ENCODE measurements at places on chromosomes 2 and 18.

DNA sequence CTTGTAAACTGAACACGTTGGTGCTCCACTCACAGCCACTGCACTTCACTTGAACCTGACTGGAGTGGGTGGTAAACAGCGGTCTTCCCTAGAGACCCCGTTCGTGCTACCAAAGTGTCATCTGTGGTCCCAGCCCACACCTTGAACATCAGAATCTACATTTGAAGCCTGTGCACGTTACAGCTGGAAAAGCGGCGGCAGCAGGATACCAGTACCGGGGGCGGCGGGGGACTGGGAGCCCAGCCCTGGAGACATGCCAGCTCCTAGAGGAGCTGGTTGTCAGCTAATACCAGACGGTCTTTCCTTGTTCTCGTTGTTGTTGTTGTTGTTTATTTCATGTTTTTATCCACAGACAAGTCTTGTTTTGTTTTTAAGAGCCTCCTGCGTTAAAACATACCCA is 156.7 kb downstream of the WDSUB1 start:
- DNase-seq = no peak

DNA sequence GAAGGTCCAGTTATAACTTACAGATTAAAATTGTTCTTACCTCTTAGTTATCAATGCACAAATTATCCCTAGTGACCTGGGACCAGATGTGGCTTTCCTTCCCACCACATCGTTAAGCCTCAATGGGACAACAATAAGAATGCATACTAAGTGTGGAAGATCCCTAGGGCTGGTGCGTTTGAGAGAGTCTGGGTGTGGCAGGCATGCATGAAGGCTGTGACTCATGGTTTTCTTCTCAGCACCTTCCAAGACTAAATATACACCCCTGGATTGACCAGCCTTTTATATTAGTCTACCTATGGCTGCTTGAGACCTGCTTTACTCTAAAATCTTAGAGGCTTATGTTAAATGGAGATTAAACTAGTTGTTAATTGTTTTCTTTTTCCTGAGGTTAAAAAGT is 261.7 kb upstream of the SLC14A2 start:
- no peak for DNase-seq

GRCh38 chr18:48988508-48989303 is 37.9 kb upstream of the SMAD7 start:
- DNase-seq = no peak

- DNase-seq = no peak
Observed at GRCh38 chr2:73933194-73933593, 6.5 kb downstream of the DGUOK start.

- no peak for DNase-seq
Observed at GRCh38 chr2:158211502-158211901, 109.8 kb downstream of the UPP2 start.

DNA sequence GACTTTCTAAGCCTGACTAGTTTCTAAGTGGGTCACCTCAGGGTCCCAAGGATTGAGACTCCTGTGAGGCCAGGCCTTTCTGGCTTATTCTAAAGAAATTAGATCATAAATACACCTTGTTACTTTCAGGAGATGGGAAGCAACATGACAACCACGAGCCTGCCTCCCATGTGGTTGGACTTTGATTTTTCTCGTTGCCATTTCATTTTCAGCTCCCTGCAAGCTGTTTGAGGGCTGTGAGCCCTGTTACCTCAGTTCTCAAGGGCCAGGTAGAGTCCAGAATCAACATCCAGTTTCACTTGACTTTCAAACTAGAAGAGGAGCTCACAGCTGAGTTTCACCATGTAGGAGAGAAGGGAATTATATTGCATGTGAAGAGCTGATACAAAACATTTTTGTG is 159.8 kb upstream of the BCL2L11 start:
- no peak for DNase-seq

- no peak for DNase-seq
Observed at GRCh38 chr2:121335294-121336290, 50.6 kb upstream of the TFCP2L1 start.

GRCh38 chr2:238081150-238081549 is 19.0 kb upstream of the ESPNL start:
- no peak for DNase-seq

DNA sequence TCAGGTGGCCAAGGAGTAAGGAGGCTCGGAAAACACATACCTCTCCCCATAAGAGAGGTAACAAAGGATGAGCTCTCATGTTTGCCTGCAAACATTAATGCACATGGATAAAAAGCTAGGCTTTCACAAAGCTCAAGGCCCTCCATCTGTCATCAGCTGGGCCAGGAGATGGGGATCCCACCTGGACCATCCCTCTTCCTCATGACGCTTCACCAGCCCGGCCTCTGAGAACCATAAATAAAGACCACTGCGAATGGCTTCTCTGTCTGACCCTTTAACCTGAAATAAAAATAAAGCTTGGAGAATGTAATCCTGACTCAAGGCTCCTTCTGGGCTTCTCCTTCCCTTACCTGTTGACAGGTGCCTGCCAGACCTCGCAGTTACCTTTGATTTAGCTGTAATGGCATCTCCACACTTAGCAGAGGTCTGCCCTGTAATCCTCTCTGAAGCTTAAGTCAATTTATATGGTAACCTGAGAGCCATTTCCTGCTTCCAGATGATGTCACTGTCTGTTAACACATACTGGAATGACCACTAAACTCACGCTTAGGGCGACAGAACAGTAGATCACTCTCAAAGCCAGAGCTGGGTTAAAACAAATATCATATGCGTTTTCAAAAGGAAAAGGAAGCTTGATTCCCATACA is 29.3 kb upstream of the FOXI3 start:
- DNase-seq = no peak

DNA sequence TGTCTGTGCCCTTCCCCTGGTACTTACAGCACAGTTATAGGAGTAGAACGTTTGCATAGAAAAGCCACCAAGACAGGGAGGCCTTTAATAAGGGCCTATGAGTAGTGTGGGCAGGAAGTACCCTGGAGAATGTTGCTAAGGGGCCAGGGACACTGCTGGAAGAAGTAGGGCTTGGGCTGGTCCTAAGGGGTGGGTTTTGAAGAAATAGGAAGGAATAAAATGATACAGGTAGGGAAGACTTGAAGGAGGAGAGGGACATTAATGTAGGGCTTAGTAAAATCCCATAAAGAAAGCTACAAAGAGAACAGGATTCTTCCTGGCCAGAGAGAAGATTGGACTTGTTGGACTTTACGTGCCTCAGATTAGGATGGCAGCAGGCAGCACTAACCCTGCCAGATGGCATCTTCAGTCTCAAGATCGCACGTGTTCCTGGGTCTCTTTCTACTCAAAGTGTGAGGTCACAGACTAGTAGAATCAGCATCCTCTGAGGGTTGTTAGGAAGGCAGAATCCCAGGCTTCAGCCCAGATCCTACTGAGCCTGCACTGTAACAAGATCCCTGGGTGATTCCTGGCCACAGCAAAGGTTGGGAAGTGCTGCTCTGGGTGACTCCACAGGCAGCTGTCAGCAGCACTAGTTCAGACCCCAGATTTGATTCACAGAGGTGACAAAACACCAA is 39.2 kb downstream of the EPAS1 start:
- DNase-seq = no peak

DNA sequence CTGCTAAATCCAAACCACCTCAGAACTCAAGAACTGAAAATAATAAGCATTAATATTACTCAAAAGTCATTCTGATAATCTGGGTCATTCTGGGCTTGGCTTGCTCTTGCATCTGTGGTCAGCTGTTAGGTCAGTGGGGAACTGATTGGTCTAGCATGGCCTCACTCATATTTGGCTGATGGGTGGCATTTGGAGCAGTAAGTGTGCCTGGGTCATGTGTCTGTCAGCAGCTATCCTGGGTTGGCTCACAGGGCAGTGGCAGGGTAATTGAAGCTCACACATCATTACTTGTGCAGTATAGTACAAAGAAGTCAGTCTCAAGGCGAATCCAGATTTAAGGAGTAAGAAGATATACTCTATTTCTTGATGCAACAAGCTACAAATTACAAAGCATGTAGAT is 9.6 kb downstream of the RPL37A start:
- DNase-seq = no peak

- no peak for DNase-seq
Observed at GRCh38 chr2:17327649-17328048, 190.6 kb downstream of the RAD51AP2 start.

- DNase-seq = no peak
Observed at GRCh38 chr18:2917259-2918047, 70.6 kb downstream of the EMILIN2 start.

GRCh38 chr2:46187112-46187618 is 110.0 kb upstream of the EPAS1 start:
- no peak for DNase-seq

GRCh38 chr2:227238238-227239237 is 74.1 kb downstream of the COL4A3 start:
- peak; percentile 40 for DNase-seq

- DNase-seq = no peak
Observed at GRCh38 chr18:3596637-3597384, 146.8 kb downstream of the TGIF1 start.

- no peak for DNase-seq
Observed at GRCh38 chr18:72899338-72899737, 31.6 kb upstream of the NETO1 start.

DNA sequence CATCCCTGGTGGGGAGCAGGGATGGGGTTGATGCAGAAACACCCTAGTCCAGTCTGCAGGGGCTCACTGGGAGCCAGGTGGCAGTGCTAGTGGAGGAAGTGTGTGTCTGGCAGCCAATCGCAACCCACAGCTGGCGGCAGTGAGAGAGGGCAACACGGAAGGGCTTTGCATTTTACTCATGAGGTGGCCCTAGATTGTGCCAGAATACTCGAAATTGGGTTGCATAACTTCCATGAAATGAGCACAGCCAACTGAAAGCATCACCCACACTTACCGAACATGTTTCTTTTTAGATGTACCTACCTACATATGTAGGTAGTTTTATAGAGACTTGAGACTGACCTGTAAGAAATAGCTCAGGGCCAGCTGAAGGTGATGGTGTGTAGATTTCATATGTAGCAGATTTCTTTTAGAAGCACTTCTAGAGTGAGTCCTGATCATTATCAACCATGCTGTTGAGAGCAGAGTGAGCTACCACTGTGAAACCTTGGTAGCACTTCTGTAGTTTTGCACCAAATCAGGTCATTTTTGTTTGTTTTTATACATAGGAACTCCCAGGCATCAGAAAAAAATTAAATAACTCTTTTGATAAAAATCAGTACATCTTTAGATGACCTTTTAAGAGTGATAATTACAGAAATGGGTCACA is 13.0 kb downstream of the IL18R1 start:
- no peak for DNase-seq

DNA sequence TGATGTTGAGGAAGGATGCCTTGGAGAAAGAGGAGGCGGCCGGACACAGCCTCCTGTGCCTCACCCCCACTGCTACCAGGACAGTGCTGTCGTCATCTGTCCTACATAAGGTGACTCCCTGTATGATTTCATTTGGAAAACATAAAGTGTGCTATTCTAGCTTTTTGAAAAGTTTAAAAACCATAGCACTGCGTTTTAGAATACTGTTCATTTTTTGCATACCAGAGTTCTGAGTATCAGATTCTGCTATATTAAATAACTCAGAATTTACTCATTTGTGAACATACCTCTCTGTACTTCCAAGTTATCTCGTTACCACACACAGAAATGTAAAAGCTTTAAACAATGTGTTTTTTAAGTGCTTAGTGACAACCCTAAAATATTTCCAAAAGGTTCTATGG is 302.9 kb downstream of the LRRTM1 start:
- no peak for DNase-seq

DNA sequence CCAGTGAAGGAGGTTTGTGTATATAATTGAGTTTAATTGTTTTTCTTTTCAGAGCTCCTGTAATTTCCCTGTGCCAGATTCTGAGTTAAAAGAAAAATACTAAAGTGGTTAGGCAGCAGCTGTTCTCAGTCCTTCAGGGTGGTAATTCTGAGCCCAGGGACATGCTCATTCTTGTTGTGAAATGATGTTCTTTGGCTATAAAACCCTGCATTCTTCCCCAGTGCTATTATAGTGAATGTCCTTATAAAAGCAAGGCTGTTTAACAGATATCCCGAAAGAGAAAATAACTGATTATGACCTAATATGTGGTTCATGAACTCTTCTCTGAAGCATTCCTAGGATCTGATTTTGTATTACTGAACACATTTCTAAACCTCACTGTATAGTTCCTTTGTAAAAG is 34.0 kb downstream of the ADAM23 start:
- DNase-seq = no peak

DNA sequence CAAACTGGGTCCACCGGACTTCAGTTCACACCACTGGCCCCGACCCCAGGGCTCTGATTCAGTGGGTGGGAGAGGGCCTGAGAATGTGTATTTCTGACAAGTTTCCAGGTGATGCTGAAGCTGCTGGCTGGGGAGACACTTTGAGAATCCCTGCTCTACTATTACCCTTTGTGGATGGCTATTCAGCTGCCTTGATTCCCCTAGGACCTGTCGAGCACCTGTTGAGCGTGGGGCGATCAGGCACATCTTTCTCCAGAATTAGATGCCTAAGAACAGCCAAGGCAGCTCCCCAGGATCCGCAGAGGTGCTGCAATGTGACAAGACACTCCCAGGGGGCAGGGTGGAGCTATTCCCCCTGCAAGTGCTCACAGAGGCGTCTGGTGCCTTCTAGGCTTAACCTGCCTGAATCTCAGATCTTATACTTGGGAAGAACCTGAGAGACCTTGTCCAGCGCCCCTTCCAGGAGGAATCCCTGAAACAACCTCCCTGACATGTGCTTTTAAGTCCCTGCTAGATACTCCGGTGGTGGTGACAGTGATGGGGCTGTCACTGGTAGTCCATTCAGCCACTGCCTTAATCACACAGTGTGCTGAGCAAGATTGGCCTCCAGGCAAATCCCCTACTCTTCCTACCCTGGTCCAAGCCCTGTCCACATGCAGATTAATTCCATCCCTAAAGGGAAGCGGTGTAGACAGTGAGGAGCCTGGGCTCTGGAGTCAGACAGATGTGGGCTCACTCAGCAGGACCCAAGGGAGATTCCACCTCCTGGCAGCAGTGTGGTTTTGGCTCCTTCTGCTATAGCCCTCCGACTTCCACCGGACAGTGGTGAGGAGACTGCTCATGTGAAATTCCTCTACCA is 43.4 kb upstream of the OTOF start:
- DNase-seq = no peak

DNA sequence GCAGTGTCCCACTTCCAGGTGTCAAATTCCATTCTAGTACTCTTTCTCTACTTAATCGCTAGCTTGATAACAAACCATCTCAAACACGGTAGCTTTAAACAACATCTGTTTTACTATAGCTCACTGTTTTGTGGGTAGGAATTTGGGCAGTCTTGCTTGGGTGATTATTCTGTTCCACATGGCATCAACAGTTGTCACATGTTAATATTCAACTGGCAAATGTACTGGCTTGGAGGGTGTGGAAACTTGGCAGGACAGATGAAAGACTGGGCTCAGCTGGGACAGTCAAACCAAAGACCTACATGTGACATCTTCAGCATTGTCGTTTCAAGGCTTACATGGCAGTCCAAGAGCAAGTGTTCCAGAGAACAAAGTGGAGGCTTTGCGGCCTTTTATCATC is 241.8 kb downstream of the PTH2R start:
- no peak for DNase-seq

- no peak for DNase-seq
Observed at GRCh38 chr2:198499539-198499938, 695.1 kb downstream of the PLCL1 start.

- no peak for DNase-seq
Observed at GRCh38 chr18:9066817-9067306, 35.6 kb upstream of the NDUFV2 start.

Data from activated naive CD4-positive, alpha-beta T cell (primary cell).